ENCODE measurements at places on chromosomes 2 and 18.
A peak's percentile ranks its signal among the peaks of the same experiment; 100 is the strongest.

DNA sequence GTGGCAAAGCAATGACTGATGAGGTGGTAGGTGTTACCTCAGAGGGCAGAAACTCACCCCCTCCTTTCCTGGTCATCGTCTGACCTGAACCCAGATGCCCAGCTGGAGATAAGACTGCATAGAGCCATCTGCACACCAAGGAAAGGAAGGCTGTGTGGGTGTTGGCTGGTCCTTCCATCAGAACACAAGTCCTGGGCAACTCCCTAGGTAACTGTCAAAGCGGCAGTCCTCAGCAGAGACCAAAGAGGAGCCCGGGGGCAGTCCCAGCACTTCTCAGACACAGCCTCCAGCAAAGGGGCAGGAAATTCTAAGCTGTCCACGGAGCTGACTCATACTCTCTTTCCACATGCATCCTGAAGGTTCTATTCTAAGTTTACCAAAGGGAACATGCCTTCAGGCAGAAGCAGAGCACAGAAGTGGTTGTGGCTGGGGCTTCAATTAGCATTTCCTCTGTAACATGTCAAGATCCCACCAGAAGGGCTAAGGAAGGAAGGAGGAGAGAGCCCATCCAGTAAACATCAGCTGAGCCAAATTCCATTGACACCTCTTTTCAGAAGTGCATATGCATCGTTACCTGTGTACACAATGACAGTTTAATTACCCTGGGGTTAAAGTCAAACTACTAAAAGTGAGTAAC, 54.7 kb downstream of the SPRED2 start:
- no peak for DNase-seq

DNA sequence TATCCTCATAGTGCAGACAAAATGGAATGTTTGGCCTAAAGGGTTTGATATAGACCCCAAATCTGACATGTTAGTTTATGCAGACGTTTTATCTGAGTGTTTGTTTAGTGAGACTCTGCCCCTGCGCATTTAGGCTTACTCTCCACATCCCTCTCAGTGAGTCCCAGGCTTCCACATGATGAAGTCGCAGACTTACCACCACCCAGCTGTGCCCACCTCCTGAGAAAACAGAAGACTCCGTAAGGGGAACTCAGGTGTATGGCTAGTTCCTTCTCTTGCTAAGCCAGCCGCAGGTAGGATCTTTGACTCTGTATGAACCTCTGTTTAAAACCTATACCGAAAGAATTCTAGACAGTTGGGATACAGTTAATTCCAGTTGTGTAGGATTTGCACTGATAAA, 272.6 kb downstream of the PTGR3 start:
- no peak for DNase-seq

DNA sequence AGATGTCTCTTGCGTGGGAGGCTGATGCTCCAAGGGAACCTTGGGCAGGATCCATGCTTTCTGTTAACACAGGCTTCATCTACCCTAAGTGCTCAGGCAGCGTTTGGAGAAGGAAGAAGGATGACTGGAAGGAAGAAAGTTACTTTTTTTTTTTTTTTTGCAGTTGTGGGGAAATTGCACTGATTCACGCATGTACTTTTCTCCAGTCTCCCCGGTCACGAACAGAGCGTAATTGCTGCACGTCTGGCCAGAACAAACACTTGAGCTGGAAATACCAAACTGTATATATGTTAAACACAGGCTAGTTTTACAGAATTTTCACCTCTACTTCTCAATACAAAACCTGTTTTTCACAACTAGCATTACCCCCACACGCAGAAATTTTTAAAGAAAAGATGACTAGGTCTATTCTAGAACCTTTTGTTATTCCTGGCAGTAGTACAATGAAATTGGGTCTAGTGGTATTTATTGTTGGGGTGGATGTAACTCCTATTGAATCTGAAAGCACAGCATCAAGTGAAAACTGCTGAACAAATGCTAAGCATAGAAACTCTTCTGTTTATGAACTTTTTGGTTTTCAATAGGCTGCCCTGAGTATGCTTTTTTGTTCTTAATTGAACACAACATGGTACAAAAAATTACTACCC, 9.3 kb upstream of the SCYGR5 start:
- no peak for DNase-seq

- DNase-seq = no peak
These were observed 13.4 kb downstream of the DTYMK start for GRCh38 chr2:241673189-241673663.

GRCh38 chr18:66722671-66723070, 118.8 kb upstream of the CDH19 start:
- DNase-seq = no peak

DNA sequence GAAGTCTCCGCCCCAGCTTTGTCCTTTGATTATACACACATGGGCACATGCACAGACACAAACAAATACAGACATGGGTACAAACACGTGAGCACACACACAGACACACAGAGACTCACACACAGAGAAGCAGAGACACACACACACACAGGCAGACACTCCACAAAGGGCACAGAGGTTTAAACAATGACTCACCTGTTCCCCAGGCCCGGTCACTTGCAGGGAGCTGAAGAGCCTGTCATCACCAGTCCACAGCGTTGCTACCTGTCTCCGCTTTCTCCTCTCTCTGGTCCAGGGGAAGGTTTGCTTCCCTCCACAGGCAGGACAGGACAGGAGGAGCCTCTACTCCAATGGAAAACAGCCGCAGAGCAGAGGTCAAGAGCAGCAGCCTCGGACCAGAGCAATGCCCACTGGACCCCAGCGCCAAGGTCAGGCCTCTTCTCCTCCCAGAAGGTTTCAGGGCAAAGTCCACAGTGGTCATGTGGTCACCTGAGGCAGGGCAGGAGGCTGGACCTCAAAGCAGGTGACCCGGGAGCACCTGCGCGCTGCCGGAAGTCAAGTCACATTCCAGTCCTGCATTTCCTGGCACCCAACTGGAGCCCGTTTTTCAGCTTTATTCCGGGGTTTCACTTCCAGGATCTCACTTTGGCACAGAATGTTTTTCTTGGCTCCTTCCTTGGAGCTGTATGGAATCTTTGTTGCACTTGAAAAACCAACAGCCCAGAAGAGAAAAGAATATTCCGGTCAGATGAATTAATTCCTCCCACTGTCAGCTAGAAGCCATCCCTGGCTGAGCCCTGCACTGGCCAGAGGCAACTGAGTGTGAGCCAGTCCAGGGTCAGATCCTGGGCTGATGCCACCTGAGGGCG, at the start of gene RAB17:
TSS of gene RAB17 (minus strand) at position 463 of the 869 bp plus-strand sequence. CDS start 4,580 bp downstream, outside the sequence.
- no peak for DNase-seq

GRCh38 chr2:238865015-238865719, 17.3 kb downstream of the TWIST2 start:
- no peak for DNase-seq

GRCh38 chr2:120820263-120820952, 84.7 kb downstream of the GLI2 start:
- DNase-seq = peak; percentile 97

DNA sequence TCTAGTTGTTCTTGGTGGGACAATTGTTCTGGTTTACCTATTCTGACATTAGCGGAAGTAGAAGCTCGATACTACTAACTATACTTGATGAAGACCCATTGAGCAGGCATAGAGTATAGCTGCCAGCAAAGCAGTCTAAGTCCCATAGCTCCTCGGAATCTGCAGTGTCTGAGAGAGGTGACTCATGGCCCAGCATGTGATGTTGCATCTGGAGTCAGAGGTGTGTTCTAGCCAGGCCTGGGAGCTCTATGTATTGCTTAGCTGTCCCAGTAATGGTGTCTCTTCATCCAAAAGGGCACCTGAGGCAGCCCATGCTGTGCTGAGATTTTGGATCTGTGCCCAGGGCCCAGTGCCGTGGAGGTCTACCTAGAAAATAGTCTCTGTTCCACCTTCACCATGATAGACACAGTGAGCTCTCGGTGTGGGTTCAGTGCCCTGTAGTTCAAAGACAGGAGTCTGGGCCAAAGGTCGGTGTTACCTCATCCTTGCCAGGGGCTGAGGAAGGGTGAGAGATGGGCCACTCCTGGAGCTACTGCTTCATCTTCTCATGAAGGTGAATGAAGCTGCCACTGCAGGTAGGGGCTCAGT, 47.3 kb downstream of the MEX3C start:
- no peak for DNase-seq

DNA sequence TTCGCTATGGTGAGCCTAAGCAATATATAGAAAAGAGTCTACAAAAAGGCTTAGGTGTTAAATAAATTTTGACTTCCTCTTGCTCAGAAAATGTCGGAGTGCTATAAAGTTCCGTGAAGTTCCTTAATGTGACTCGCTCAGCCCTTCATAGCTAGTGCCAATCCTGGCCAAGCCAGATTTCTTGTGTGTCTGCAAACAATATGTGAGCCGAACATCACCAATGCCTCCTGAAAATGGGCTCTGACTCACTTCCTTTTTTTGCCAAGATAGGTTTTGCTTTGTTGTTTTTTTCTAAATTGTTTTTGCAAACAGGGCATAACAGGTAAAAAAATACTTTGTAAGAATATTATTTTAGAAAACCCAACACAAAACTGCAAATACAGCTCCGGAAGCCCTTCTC, 26.1 kb downstream of the CDC42EP3 start:
- DNase-seq = no peak

- no peak for DNase-seq
These were observed 9.4 kb downstream of the CAPG start for GRCh38 chr2:85400541-85401463.

GRCh38 chr2:21231985-21232384, 108.2 kb downstream of the TDRD15 start:
- DNase-seq = no peak

DNA sequence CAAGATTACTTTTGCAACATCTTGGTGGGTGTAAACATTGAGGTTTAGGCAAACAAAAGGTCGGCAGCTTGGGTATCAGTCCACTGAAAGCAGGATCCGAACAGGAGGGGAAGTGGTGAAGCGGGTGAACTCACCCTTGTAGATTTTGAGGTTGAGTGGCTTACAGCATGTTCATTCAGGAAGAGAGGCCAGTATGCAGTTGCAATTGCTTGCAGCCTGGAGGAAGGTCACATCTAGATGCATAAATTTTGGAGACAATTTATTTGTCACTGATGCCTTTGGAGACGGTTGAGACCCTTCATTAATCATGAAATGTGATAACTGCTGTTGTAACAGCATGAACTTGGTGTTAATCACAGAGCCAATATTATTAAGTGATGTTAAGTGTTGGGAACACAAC, 131.1 kb downstream of the LTBP1 start:
- no peak for DNase-seq

- no peak for DNase-seq
These were observed 239.8 kb downstream of the FHOD3 start for GRCh38 chr18:36537289-36537688.

GRCh38 chr2:83042053-83042452, 1417.0 kb downstream of the SUCLG1 start:
- no peak for DNase-seq

GRCh38 chr2:16243411-16243996, 303.2 kb downstream of the MYCN start:
- DNase-seq = no peak

DNA sequence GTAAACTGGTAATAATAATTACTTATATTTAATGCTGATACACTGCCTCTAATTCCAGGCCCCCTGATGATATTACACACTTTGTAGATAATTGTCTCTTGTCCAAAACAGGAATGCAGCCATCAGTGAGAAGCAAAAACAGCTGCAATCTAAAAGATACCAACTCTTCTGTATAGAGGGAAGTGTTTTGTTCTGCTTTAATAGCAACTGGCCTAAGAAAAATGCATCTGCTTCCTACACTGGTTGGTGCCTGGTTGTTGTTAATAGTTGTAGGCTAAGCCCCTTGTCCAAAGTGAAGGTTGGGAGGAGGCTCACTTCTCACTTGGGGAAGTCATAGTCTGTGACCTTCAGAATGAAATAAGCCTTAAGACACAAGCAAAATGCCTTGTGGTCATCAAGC, 332.0 kb downstream of the ZNF521 start:
- DNase-seq = no peak

Data from NCI-H82 (cell line).